ENCODE measurements at places on chromosomes 3 and 15.

- no peak for DNase-seq
Measured at GRCh38 chr3:175041369-175041768, 182.2 kb downstream of the NAALADL2 start.

GRCh38 chr15:50229336-50229735 lies 36.2 kb downstream of the HDC start:
- DNase-seq: no peak

DNA sequence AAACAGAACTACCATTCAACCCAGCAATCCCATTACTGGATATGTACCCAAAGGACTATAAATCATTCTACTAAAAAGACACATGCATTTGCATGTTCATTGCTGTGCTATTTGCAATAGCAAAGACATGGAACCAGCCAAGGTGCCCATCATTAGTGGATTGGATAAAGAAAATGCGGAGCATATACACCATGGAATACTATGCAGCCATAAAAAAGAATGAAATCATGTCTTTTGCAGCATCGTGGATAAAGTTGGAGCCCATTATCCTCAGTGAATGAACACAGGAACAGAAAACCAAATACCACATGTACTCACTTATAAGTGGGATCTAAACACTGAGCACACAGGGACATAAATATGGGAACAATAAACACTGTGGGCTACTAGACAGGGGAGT lies 43.1 kb upstream of the TIMP4 start:
- no peak for DNase-seq

DNA sequence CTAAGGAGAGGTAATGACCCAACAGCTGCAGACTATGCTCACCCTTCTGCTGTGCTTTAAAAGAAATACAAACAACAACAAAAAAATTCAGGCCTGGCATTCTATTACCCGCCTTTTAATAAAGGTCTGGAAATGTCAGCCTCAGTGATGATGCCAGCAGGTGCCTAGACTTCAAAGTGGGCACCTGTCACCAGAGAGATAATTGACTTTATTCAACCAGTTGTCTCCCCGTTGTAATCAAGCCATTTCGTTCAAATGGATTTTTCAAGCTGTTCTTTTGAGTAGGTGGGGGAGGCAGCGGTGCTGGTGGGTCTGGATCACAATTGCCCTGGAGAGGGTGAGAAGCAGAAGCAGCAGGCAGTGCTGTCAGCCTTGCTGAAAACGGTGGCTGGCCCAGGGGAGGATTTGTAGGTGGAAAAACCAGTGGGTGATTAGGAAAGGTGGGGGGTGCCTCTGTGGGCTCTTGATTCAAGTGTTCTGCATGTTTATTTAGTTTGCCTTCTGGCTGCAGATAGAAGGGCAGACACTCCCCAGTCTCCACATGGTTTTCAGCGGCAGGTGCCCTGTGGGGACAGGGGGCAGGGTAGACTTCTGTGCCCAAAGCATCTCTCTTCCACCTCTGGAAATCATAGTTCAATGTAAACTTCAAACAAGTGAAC lies 300.2 kb upstream of the SLCO3A1 start:
- DNase-seq: no peak
